ENCODE measurements at places on chromosomes 16 and 17. TPM values are rescaled to one million over a fixed set of nuclear protein-coding genes. Genes with fewer than 3 reads are reported as not detected.

GRCh38 chr16:19338335-19338734 is 52.8 kb downstream of the CLEC19A start:
- no peak for DNase-seq

DNA sequence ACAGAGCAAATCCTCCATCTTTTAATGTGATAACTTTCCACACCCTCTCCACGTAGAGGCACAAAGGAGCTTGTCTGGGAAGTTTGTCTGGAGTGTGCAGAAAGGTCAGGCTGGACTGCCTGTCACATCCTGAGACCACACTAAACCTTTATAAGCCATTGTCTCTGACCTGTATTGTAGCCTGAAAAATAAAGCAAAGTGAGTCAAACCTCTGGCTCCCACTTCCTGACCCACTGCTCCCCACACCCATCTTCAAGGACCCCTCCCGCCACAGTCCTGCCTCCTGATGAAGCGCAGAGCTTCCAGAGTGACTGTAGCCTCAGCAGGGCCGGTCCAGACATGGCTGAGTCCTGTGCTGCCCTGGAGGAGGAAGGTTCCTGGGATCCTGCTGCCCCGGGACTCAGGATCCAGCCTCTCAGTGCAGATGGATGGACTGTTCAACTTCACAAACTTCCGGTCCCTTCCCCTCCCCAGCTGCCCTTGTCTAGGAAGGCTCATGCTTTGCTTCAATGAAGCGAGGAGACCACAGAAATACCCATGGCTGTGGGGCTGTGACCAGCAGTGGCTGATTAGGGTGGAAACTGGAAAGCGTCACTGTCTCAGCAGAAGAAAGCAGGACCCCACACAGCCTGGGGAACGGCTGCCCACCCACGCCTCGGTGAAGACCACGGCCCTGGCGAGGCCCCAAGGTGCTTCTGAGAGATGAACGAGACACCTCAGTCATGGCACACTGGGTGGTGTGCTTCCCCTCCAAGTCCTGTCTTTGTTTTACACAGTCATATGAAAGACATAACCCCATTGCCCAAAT is 30.9 kb upstream of the CLEC18B start:
- DNase-seq, result no peak

DNA sequence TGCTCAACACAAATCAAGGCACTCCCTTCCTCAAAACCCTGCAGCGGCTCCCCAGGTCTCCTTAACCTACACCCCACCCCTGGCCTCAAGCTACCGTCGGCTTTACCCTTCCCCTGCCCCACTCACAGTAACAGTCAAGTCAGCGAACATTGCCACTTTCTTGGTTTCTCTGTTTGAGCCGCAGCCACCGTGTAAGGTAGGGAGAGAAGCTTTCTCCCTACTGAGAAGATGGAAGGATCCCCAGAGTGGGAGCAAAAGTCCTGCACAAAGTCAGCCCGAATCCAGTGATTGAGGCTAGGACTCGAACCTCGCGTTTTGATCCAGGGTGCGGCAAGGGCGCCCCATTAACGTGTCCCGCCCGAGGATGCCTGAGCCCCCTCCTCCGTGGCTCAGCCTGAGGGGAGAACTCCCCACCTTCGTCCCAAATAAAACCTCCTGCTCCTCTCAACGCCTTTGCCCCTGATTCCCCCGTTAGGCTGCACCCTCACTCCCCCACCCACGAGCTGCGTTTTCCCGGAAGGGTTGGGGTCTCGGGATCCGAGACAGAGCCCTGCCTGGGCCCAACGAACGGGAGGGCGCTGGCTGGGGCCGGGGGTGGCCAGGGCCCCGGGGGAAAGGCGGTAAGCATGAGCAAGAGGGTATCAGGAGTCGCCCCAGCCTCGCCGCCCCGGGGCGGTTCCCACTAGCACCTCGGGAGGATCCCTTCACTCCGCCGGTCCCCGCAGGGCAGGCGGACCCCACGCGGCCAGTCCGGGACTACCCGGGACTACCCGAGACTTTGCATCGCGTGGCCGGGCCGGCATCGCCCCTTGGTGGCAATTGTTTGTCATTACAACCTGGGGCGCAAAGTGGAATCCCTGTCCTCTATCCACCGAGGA is 9.9 kb upstream of the NAGS start:
- peak; percentile 76 for DNase-seq

- DNase-seq, result peak; percentile 54
These were observed 10.7 kb downstream of the GNAO1 start for GRCh38 chr16:56202036-56202435.

DNA sequence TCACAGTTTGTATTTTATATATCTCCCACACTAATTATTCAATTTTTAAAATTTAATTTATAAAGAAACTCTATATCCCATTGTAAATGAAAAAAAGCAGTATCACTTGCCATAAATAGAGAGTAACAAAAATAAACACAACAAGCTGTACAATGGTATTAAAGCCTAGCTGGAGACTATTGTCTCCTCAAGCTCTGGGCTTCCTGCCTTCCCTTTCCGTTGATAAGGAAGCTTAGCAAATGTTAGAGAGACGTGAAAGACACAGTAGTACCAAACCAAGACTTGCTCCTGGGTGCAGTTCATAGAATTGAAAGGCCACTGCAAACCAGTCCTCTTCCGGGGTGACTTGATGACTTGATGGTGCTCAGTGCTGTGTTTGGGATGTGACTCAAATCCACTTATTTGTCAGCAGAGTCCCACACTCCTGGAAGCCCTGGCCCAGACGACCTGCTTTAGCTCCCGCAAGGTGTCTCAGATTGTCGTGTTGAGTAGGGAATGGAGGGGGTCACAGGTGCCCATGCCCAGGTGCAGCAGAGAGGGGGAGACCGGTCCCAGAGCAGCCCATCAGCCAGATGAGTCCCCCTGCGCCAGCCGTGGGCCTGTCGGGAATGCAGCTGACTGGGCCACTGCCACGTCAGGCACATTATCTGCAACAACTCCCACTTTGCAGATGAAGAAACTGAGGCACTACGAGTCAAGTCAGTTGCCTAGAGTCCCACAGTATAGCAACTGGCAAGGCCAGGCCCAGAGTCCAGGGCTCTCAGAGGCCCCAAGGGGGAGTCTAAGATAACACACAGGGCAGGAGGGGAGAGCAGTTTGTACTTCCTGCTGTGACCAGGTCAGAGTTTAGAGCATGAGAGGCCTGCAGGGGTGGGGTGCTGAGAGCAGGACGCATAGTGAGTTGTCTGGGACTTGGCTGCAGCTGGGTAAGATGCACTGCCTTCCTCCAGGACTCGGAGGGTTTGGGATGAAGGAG is 40.5 kb downstream of the PSME3IP1 start:
- DNase-seq, result no peak

- DNase-seq, result no peak
These were observed 10.8 kb upstream of the SLFN12L start for GRCh38 chr17:35548208-35548810.

DNA sequence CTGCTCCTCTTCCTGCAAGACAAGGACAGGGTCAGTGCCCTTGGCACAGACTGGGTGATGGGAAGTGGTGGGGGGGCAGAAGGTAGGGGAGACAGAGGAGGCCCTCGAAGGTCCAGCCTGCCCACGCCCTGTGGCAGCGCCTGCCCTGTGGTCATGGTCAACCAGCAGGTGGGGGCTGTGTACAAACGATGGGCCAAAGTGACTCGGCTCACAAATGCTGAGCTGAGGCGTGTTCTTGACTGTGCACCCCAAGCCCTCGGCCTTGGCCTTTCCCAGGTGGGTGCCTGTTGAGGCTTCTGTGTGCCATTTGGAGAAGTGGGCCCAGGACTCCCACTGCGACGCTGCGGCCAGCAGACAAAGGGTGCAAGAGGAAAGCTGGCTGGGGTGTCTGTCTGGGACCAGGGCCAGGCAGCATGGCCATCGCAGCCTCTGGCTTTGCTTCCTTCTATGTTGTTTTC is 22.6 kb downstream of the MXRA7 start:
- no peak for DNase-seq

DNA sequence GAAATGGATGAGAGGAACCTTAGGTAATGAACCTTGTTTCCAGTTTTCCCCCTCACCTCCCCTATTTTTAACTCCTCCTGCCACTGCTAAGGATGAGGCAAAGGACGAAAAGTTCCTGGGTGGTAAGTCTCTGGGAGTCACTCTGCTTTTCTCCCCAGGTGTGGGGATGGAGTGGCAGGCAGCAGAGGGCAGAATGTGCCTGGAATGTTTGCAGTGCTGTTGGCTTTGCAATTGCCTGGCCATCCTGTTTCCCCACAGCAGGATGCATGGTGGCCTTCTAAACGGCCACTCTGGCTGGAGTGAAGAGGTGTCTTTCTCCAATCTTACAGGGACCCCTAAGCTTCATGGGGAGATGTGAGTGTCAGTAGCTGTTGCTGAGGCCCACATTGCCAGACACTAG is 432.5 kb upstream of the ZFHX3 start:
- no peak for DNase-seq

DNA sequence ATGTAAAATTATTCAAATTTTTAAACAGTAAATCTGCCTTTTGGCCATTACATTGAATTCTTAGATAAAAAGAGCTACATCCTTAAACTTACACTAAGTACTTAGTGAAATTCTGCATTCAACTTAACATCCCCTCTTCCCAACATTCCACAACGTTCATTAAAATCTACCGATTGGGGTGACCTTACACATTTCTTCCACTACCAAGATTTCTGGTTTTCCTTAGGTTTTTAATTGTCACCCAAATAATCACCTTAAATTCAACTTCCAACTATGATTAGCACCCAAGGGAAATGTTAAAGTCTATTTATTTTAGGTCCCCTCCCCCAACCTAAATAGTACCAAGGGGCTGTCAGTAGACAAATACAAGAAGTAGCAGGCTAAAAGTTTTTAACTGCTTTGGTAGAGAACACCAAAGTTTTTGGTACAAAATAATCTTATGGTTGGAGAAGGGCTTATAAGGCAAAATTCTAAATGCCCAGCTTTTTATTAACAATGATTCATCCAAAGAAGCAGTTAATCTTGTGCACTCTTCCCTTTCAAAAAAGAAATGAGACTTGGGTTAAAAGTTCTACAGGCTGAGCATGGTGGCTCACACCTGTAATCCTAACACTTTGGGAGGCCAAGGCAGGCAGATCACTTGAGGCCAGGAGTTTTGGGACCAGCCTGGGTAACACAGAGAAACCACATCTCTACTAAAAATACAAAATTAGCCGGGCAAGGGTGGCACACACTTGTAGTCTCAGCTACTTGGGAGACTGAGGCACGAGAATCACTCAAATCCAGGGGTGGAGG is 4.7 kb downstream of the SRSF1 start:
- no peak for DNase-seq

DNA sequence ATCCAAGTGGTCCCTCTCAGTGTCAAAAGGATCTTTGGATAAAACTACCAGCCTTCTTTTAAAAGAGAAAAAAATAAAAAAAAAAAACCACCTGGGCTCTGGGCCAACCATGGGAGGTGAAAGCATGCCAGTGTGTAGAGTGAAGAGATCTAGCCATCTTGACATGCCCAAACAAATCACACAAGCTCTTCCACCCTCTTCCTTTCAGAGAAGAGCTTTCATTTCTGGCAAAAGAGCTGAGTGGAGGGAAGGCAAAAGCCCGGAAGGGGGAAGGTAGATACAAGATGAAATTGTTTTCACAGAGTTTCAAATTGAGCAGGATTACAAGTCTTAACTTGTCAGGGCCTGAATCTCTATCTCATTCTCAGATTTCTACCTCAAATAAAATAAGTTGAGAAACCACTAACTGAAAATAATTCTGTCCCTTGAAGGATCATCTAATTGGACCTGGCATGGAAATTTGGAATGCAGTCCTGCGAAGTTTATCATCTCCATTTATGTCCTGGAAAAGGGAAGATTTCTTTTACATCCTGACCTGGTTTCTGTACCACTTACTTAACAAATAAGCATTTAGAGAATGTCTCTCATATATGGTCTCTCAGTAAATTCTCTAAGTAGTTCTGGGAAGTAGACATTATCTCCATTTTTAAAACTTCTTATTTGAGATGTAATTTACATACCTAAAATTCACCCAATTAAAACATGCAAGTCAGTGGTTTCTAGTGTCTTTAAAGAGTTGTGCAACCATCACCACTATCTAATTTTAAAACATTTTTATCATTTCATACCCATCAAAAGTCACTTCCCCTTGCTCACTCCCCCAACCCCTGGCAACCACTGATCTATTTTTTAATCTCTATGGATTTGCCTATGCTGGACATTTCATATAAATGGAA is 93.7 kb downstream of the TANGO6 start:
- DNase-seq, result no peak

GRCh38 chr17:8227238-8227581 is 16.8 kb upstream of the AURKB start:
- DNase-seq, result no peak

- DNase-seq, result no peak
These were observed 7.3 kb downstream of the PCTP start for GRCh38 chr17:55758171-55758570.

GRCh38 chr17:61409301-61410112 is 9.9 kb downstream of the TBX2 start:
- peak; percentile 71 for DNase-seq

GRCh38 chr17:7717756-7718350 is 309 bp downstream of the DNAH2 start:
- no peak for DNase-seq

DNA sequence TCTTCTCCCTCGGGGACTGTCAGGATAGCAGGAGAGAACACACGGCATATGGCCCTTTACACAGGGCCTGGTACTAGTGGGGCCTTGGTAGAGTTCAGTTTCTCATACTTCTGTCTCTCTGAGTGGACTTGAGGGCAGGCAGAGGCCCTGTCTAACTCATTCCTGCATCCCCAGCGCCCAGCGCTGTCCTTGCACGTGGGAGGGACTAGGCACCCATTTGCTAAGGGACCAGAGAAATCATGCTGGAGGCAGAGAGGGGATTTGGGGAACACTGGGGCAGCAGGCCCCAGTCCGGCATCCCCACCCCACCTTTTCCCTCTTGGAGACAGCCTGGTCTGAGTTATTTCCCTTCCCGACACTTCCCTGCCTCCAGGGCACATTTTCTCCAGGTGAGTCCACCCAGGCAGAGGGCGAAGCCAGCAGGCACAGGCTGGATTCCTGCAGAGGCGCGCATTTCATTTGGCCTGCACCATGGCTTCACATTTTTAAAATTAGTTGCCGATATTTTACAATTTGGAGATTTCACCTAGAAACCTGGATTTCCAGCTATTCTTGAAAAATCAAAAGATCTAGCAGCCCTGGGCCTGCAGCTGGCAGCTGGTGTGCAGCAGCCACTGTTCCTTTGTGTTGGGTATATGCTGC is 9.7 kb upstream of the NKD1 start:
- no peak for DNase-seq

- DNase-seq, result no peak
These were observed 2.3 kb downstream of the DLG4 start for GRCh38 chr17:7217113-7217987.

The SPATA20 gene
- total RNA-seq, result 25.0 TPM

The PPP1R1B gene
- total RNA-seq, result not detected

The TPPP3 gene
- 0.16 TPM for total RNA-seq

The NPTX1 gene
- 0.83 TPM for total RNA-seq

The ABCC11 gene
- total RNA-seq, result 0.07 TPM

The GNAO1 gene
- total RNA-seq, result 21.0 TPM
